ENCODE measurements at places on chromosomes 1 and 21.

DNA sequence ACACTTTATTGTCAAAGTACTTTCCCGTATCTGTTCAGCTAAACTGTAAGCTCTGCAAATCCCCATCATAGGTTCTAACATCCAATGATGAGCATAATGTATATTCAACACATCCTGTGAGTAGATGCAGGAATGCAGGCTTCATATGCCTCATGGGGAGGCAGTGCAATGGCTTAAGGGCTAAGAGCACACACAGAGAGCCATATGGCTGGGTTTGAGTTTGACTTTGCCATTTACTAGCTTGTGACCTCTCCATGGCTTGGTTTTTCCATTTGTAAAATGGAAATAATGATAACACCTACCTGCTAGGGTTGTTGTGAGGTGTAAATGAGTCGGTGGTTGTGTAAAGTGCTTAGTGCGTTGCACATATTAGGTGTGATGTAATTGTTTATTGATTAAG, 13.4 kb downstream of the RCSD1 start:
- DNase-seq: no peak

DNA sequence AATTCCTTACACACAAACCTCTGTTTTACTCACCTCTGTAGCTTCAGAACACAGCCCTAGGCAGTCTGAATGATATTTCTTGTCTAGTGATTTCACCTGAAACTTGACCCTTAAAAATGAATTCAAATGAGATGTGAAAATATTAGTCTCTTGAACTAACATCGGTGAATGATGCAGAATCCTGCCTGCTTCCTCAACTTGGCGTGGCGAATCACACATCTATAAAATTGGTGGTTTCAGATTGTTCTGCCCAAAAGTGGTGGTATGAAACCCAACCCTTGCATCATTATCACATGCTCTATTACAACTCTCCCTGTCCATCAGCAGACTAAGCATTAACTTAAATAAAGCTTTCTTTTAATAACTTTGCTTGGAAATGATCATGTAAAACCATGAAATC, 26.9 kb upstream of the C1orf21 start:
- no peak for DNase-seq

- DNase-seq: no peak
Measured at GRCh38 chr1:154520333-154520732, 18.1 kb upstream of the SHE start.

- DNase-seq: peak; percentile 89
Measured at GRCh38 chr21:45596704-45597318, 46.7 kb upstream of the PCBP3 start.

DNA sequence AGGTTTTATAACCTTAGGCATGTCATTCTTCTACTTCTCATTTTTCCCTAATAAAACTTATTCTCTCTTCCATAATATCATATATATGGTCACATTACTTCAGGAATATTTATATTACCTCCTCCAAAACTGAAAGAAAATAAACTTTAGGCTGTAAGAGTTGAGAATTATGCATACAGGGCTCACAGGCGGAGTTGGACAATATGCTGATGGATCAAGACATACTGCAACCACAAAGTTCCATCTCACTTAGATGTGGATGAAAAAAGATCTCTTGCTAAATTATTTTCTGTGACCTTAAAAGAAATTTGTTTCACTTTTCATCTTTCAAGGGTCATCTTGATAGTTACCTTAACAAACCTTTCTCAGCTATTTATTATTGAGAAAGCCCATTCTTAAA, 152.6 kb upstream of the PDE4B start:
- DNase-seq: no peak

DNA sequence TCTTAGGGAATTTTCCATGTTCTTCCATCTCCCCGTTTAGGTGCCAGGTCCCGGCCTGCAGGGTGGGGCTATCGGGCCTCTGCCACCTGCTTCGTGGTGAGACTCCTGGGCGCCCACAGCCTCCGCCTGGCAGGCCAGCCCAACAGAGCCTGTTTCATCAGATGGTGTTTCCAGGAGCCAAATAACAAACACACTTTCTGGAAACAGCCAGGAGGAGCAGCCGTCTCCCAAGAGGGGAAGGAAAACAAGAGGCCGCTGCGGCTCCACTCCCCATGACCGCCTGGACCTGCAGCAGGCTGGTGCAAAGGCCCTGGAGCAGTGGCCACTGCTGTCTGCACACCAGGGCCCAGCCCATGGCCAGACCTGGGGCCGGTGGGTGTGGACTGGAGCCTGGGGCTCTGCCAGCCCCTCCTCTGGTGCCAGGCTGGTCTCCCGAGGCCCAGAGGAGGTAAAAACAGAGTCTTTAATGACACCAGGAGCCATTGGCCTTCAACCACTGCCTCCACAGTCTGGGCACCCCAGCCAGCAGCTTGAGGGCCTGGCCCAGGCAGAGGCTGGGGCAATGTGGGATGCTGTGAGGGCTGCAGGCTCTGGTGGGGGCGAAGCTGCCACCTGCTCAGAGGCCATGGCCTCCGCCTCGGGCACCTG, 55.0 kb downstream of the SLX9 start:
- no peak for DNase-seq

DNA sequence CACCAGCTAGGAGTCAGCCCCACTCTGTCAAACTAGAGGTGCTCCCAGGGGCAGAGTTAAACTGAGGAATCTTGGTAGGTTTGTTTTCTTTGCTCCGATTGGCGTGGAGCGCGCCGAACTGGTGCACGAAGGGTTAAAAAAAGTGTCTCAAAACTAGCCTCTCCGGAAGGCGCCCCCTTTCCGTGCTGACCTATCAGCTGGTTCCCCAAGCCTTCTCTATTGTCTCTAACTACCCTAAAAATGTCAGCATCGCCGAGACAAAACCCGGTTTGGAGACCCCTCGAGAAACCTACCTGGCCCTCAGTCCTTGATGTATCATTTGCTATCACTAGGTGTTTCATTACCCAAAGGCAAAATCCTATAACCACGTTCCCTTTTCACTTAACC, 2.2 kb downstream of the TGFB2 start:
- DNase-seq: no peak

GRCh38 chr1:201989354-201990128, 7.1 kb downstream of the RNPEP start:
- DNase-seq: no peak

- DNase-seq: no peak
Measured at GRCh38 chr1:170698301-170699275, 34.7 kb downstream of the PRRX1 start.

DNA sequence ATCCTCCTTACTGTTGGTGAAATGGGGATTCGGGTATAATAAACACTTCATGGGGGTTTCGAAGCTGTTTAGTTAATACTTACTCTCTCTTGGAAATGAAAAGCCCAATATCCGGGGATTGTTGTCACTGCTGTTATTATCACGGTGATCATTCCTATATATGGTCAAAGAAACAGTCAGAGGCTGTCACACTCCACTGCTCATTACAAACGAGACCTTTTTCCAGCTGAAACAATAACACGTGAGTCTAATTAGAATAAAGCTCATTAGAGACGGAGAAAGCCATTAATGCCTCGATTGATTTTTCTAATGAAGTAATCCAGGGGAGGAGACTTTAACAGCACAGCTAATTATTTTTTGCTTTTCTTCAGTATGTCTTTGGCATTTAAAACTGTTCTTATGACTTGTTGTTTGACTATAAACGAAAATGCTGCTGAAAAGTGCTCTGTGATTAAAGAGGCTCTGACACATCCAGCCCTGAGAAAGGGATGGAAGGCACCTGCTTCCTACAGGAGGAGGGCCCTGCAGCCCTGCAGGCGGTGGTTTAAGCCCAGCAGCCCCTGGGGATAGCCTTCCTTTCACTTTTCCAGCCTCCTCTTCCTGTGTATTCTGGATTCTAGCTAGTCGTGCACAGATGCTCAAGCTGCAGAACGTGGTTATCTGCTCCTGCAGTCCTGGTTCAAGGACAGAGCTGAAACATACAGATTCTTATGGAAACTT, 143.6 kb downstream of the EDEM3 start:
- no peak for DNase-seq

GRCh38 chr1:210822932-210823331, 311.0 kb downstream of the KCNH1 start:
- DNase-seq: no peak

GRCh38 chr1:107534632-107535031, 393.8 kb downstream of the NTNG1 start:
- DNase-seq: no peak

- DNase-seq: peak; percentile 62
Measured at GRCh38 chr1:110087812-110088738, 17.6 kb upstream of the ALX3 start.

- DNase-seq: no peak
Measured at GRCh38 chr1:8745346-8745745, 72.1 kb downstream of the RERE start.

DNA sequence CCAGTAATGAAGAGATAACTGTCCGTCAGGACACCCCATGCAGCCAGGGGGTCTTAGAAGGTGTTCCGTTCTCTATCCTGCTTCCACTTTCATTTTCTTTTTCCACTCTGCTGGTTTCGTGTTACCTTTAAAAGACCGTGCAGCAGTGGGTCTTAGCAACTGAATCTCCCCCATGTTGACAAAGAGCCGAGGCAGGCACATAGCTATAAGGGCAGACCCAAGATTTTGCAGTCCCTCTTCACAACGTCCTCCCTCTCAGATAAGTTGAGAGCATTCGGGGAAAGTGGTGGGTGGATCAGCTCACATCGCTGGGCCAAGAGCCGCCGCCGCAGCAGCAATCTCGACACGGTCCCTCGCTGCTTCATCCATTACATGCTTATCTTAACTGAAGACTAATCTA, 355.5 kb downstream of the LMO4 start:
- no peak for DNase-seq

GRCh38 chr1:211101481-211101880, 32.5 kb downstream of the KCNH1 start:
- no peak for DNase-seq

All from stimulated activated CD4-positive, alpha-beta T cell treated with anti-CD3 and anti-CD28 coated beads, Interleukin-4, amount 100 ng/mL, for 24 hours (primary cell).